Effector memory CD4-positive, alpha-beta T cell (primary cell): ENCODE measurements at places on chromosomes 7 and 10.

GRCh38 chr7:39504963-39505362 is 61.2 kb upstream of the YAE1 start:
- no peak for DNase-seq

DNA sequence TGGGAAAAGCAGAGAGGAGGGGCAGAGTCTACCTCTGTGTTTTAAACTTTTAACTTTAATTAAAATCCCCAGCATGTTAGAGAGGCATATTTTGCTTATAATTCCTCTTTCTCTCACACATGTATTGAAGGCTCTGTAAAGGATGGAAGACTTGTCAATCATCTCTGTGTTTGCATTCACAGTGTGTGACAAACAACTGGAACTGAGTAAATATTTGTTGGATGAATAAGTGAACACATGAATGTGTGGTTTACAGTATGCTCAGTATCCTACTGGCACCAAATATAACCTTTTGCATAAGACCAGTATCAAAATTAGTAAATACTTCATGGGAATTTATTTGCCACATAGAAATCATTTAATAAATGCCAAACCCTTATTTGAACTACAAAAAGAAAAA is 829.0 kb downstream of the GRID1 start:
- no peak for DNase-seq

DNA sequence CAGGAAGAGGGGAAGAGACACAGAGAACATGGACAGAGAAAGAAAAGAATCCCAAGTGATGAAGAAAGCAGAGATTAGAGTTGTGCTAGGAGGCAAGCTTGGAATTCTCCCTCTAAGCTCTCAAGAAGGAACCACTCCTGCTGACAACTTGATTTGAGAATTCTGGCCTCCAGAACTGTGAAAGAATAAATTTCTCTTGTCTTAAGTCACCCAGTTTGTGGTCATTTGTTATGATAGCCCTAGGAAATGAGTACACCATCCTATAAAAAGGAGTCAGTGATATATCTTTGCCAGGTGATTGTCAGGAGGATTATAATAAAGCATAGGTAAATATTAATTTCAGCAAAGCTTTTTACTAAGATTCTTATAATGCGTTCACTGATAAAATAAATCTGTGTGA is 82.7 kb upstream of the TFEC start:
- no peak for DNase-seq

DNA sequence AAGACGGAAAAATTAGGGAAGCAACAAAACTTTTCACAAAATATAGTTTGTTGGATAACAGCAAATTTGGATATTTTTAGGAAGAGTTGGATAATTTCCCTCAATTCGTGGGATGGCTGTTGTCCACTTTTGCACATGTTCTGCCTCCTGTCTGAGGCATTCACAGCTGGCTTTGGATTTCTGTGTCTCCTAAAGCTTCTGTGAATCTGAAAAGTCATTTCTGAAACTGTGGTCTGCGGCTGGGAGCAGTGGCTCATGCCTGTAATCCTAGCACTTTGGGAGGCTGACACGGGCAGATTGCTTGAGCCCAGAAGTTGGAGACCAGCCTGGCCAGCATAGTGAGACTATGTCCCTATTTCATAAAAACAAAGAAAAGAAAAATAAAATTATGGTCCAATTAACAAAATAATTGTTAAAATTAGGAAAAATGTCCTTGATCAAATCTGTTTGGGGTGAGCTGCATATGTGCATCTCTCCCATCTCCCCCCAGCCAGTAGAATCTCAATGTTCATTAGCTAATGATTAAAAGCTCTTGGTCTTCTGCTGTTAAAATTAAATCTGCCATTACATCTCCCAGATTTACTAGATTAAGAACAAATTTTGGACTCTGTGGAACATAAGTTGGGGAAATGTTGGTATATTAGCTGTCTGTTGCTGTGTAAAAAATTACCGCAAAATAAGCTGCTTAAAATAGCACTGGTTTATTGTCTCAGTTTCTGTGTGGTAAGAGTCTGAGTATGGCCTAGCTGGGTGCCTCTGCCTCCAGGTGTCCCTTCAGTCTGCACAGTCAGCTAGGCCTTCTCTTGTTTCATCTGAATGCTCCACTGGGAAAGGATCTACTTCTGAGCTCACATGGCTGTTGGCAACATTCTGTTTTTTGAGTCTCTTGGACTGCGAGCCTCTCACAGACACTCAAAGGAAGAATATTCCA is 332.0 kb upstream of the FZD1 start:
- DNase-seq = no peak

- no peak for DNase-seq
These were observed 86.9 kb upstream of the SEMA3A start for GRCh38 chr7:84281518-84281917.

GRCh38 chr10:59517996-59518395 is 155.6 kb upstream of the FAM13C start:
- no peak for DNase-seq

- DNase-seq = no peak
These were observed 288.5 kb upstream of the POT1 start for GRCh38 chr7:125218076-125218475.

DNA sequence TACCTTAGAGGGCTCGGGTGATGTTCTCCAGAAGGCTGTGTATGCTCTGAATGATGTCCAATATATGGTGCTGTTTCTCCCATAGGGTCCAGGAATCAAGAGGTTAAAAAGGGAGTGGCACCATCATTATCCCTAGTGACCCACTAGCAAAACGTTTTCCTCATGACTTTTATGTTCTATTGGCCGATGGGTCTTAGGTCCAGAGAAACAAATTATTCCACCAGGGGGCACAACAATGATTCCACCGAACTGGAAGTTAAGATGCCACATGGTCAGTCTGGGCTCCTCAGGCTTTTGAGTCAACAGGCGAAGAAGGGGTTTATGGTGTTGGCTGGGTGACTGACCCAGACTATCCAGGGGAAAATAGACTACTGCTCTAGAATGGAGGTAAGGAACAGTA is 256.1 kb downstream of the COBL start:
- DNase-seq = no peak

- no peak for DNase-seq
These were observed 193.9 kb upstream of the PPP2R2D start for GRCh38 chr10:131706952-131707351.
